ENCODE measurements at places on chromosomes 13 and 19.
A peak's percentile ranks its signal among the peaks of the same experiment; 100 is the strongest.

- DNase-seq: peak; percentile 89
Measured at GRCh38 chr19:47096100-47096704, 17.4 kb downstream of the ZC3H4 start.

DNA sequence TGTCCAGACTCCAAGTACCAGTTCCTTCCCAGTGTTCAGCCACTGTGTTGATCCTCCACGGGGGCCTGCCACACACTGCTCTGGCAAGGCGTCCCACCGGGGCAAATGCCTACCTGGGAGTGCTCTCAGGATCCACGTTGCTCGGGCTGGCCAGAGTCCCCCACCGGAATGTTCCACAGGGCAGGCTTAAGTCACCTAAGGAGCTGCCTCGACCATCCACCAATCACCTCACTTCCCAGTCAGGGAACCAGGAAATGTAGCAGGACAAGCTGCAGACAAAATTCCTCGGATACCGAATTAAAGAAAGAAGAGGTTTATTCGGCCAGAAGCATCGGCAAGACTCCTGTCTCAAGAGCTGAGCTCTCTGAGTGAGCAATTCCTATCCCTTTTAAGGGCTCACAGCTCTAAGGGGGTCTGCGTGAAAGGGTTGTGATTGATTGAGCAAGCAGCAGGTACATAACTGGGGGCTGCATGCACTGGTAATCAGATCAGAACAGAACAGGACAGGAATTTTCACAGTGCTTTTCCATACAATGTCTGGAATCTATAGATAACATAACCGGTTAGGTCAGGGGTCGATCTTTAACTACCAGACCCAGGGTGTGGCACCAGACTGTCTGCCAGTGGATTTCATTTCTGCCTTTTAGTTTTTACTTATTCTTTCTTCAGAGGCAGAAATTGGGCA lies 56.9 kb upstream of the EDNRB start:
- no peak for DNase-seq

DNA sequence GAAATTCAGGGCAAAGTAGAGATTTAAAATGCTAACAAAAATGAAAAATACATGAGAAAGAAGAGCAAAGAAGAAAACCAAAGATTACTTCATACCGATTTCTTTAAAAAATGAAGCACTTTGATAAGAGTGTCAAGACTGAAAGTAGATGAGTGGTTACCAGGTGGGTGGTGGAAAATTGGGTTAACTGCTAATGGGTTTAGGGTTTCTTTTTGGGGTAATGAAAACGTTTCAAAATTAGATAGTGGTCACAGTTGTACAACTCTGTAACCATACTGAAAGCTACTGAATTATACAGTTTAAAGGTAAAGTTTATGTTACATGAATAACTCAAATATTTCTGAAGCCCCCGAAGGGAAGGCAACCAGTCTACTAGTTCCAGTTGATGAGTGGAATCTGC lies 179.4 kb downstream of the NDFIP2 start:
- DNase-seq: no peak

DNA sequence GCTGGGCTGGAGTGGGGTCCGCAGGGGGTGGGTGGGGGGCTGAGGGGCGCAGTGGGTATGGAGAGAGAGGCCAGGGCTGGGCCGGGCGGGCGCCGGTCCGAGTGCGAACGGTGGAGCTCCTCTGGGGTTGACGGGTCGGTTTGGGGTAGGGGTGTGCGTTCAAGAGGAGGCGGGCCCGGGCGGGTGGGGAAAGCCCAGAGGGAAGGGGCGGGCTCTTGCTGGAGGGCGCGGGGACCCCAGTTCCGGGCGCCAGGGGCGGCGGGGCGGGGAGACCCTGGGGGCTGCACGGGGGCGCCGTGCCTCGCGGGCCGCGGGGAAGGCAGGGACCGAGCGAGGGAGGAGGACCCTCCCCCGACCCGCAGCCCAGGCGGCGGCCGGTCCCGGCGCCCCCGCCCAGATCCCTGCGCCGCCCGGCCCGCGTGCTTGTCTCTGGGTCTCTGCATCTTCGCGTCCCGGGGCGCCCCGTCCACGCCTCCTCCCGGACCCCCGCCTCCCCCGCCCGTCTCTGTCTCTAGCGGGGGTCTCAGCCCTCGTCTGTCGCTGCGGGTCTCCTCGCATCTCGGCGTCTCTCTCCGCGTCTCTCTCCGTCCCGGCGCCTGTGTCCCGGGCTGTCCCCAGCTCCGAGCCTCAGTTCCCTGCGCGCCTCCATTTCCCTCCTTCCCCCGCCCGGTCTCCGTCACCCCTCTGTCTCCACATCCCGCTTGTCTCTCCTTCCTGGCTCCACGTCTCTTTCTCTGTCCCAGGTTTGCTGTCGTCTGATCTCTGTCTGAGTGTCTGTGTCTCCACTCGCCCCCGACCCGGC lies 8.3 kb upstream of the SHISA7 start:
- no peak for DNase-seq

DNA sequence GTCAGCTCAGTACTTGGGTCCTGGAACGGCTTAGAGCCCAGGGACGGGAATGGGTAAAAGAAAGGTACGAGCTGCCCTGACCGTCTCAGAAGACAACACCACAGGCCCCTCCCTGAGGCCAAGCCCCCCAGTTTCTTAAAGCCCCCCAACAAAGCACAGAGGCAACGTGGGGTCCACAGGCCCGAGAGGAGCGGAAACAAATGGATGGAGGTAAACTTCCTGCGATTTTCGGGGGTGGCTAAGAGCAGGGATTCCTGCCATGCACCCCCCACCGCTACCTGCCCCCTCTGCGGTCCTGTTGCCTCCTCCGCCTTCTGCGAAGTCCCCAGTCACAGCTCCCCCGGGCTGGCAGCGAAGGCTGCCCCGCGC lies 48.2 kb downstream of the PTPRS start:
- DNase-seq: no peak
